ENCODE measurements at places on chromosomes 16 and 17.
A peak's percentile ranks its signal among the peaks of the same experiment; 100 is the strongest.

DNA sequence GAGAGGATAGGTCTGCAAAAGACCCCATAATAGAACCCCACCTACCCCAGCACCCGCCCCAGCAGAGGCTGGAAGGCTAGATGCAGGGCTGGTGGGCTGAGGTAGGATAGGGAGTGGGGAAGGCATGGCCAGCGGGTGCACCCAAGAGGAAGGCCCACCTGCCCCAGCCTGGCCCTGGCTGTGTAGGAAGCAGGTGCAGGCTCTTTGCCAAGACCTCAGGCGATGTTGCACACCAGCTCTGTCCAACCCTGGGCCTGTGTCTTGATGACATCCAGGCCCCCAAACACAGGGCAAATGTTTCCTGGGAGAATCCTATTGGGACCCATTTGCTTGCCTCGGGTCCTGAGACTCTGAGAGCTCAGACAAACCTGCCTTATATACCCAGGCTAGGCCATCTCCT lies 12.2 kb downstream of the UNC119 start:
- DNase-seq = no peak

- DNase-seq = no peak
These were observed 26.7 kb upstream of the PMP22 start for GRCh38 chr17:15291674-15292361.

GRCh38 chr16:66617728-66618127 lies 13.2 kb downstream of the CMTM3 start:
- DNase-seq = no peak

DNA sequence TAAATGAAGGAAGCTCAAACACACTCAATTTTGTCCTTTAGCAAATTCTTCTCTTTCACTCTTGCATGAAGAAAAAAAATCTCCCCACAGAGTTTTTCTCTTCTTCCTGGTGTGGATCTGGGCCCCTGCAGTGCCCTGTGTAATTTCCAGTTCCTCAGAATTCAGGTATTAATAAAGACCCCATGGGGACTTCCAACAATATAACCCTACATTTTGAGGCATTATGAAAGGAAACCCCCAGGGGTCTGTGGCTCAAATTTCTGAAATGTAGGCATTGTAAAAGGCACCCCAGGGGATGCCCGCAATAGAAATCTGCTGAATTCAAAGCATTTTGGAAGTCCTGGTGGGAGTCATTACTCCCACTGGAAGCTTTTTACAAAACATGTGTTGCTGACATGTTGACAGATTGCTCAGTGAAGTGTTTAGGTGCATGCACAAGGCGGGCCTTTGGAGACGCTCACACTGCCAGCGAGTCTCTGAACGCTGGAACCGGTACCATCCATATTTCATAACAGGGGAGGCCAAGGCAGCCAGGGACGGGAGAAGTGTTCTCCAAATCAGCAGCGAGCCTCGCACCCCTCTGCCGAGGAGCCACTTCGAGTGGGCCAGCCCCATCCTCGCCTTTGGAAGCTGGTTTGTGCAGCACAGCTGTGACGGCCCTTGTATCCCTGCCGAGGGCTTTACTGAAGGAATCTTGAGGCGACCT lies 154.0 kb downstream of the ZNF423 start:
- peak; percentile 82 for DNase-seq

DNA sequence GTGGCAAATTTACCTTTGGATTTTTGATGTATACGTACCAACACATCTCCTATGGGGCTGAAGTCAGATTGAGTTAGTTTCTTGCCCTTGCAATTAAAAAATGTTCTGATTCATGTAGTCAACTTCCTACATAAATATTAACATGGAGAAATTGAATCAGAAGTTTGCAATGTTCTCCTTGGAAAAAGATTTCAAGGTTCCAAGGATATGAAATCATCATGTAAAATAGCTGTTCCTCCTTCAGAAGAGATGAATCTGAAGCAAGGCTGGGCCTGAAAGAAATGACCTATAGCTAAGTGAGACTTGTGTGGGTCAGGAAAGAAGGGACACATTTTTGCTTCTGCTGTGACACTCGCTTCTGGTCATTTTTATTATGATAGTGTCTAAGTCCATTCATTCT lies 131.7 kb downstream of the RGS9 start:
- no peak for DNase-seq

All from glutamatergic neuron (in vitro differentiated cells).